Transverse colon (tissue), 4 donors: ENCODE measurements at places on chromosomes 5 and 9. TPM values are rescaled to one million over a fixed set of nuclear protein-coding genes. Genes with fewer than 3 reads are reported as not detected.

DNA sequence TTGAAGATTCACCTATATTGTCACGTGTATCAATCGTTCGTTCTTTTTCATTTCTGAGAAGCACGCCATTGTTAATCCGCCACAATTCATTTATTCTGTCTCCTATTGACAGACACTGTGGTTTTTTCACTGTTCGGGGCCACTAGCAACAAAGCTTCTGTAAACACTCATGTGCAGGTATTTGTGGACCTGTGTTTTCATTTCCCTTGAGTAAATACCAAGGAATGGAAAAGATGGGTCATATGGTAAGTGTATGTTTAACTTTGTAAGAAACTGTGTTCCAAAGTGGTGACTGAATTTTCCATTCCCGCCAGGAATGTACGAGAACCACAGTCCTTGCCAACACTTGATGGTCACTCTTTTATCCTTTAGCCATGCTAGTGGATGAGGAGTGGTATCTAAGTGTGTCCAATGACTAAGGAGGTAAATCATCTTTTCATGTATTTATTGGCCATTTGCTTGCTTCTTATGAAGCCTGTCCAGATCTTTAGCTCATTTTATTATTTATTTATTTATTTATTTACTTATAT lies 10.7 kb downstream of the ABO start:
- no peaks in the 10 kb centered on the region for H3K36me3 ChIP-seq
- DNase-seq = no peak
- H3K4me1 ChIP-seq = peaks cover 3% of the 10 kb centered on the region
- no peak overlapping the region for H3K4me3 ChIP-seq

DNA sequence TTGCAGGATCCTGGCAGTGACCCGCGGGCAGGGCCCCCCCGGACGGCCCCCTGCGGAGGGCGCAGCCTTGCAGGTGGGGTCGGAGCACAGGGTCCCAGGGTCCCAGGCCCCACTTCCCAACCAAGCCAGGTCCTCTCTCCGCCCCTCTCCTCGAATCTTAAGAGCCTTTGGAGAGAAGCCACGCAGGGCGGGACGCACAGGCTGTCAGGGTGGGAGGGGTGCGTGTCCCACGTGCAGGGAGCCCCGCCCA lies 18.4 kb upstream of the EGFL7 start:
- H3K27ac ChIP-seq = peak overlapping the region; percentile 55
- H3K4me3 ChIP-seq = no peak overlapping the region
- no peaks in the 10 kb centered on the region for H3K36me3 ChIP-seq
- DNase-seq = peak; percentile 92

GRCh38 chr5:99179206-99179605 lies 250.4 kb upstream of the CHD1 start:
- H3K27me3 ChIP-seq = no peaks in the 10 kb centered on the region
- no peak for DNase-seq
- H3K4me1 ChIP-seq = no peaks in the 10 kb centered on the region
- no peak overlapping the region for H3K4me3 ChIP-seq
- no peaks in the 10 kb centered on the region for H3K36me3 ChIP-seq

DNA sequence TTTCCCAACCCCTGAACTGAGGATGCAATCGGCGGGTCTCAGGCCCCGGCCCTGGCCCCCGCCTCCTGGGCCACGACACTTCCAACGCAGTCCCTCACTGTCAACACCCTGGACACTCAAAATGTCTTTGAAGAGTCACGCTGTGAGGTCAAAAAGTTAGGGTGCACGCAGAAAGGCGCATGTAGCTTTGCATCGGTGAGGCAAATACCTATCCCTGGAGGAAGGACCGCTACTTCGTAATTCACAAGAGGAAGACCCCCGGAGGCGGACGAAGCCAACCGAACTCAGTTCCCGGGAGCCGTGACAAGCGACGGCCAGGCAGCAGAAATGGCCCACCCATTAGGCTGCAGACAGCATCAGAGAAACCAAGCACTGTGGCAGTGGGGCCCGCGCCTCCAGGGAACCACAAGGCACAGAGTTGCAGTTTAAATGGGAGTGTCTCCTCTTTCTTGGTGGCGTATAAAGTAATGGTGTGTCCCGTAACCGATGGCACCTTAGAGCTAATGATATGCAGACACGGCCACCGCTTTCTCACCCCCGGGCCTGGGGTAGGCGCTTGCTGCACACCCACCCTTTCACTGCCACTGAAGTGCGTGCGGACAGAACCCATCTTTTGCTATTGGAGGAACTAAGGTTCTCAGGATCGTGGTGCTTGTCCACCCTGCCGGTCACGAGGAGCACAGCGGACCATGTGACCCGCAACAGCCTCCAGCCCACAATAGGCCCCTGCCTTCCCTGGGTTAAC lies 9.0 kb downstream of the ADAMTS2 start:
- H3K36me3 ChIP-seq = no peaks in the 10 kb centered on the region
- DNase-seq = no peak
- no peaks in the 10 kb centered on the region for H3K4me1 ChIP-seq
- no peak overlapping the region for H3K4me3 ChIP-seq

- H3K27me3 ChIP-seq = peaks cover 2% of the 10 kb centered on the region
- no peak overlapping the region for H3K4me3 ChIP-seq
- H3K27ac ChIP-seq = no peak overlapping the region
- no peaks in the 10 kb centered on the region for H3K4me1 ChIP-seq
- no peaks in the 10 kb centered on the region for H3K36me3 ChIP-seq
- no peak for DNase-seq
These were observed 56.7 kb upstream of the FOXB2 start for GRCh38 chr9:76962732-76963131.

GRCh38 chr9:134709512-134710270 lies 68.1 kb downstream of the COL5A1 start:
- H3K4me3 ChIP-seq = no peak overlapping the region
- H3K27ac ChIP-seq = peak overlapping the region; percentile 90
- H3K36me3 ChIP-seq = no peaks in the 10 kb centered on the region
- no peak for DNase-seq
- no peaks in the 10 kb centered on the region for H3K27me3 ChIP-seq

DNA sequence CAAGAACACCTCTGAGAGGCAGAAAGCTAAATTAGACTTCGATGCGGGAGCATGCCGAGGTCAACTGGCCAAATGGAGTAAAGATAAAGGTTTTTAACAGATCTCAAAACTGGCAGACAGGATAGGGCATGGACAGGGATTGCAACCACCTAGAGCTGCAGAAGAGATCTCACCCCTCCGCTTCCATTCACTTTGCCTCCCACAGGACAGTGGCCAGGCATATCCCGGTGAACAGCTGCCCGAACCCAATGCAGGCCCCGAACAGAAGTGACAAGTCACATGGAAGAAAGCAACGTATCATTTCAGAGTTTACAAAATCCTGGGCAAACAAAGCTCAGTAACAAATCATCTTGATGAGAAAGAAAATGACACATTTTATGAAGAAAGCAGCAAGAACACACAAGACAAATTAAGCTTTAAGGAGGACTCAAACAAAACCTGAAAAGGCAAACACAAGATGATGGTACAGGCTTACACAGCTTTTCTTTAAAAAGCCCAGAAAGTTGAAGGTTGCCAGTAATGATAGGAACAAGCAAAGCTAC lies 18.4 kb downstream of the RNF130 start:
- H3K27me3 ChIP-seq = no peaks in the 10 kb centered on the region
- no peak for DNase-seq
- H3K36me3 ChIP-seq = no peaks in the 10 kb centered on the region
- no peak overlapping the region for H3K27ac ChIP-seq
- H3K4me3 ChIP-seq = no peak overlapping the region

DNA sequence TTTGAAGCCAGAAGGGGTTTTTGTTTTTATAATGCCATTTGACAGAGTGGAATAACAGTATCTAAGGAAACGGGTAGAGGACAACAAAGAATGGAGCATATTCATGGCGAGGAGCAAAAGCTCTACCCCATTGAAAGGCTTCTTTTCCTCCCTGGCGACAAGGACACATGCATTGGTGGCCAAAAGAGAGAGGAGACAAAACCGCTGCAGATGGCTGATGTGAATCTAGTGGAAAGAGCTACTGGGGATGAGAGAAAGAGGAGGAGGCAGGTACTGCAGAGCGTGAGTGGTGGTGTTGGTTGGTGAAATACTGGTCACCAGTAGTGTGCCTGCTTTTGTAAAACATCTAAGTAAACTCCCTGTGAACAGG lies 491 bp downstream of the APC start:
- H3K27me3 ChIP-seq = no peaks in the 10 kb centered on the region
- peak overlapping the region; percentile 37 for H3K4me3 ChIP-seq
- H3K36me3 ChIP-seq = no peaks in the 10 kb centered on the region
- DNase-seq = no peak
- H3K4me1 ChIP-seq = peaks cover 4% of the 10 kb centered on the region

DNA sequence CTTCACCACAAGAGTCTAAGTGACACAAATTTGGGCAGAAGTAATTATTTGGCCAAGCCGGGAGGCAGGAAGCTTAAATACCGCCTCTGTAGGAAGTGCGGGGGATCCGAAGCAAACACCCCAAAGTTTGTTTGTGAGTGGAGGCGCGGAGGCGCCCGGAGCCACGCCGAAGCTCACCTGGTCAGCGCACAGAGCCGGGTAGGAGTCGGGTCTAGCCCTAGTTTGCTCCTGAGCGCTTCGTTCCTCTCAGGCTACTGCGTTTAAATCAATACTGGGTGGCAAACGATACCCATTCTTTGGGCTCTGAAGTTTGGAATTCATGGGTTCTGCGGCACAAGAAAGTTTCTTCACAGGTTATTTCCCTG lies 855 bp downstream of the MCC start:
- H3K36me3 ChIP-seq = no peaks in the 10 kb centered on the region
- peak overlapping the region; percentile 50 for H3K4me3 ChIP-seq
- peaks cover 53% of the 10 kb centered on the region for H3K27me3 ChIP-seq
- no peaks in the 10 kb centered on the region for H3K4me1 ChIP-seq

GRCh38 chr5:149782895-149783586 lies 52.9 kb downstream of the PPARGC1B start:
- peaks cover 69% of the 10 kb centered on the region for H3K4me1 ChIP-seq
- no peak overlapping the region for H3K4me3 ChIP-seq
- H3K27ac ChIP-seq = peak overlapping the region; percentile 85
- no peak for DNase-seq
- no peaks in the 10 kb centered on the region for H3K27me3 ChIP-seq
- H3K36me3 ChIP-seq = no peaks in the 10 kb centered on the region

DNA sequence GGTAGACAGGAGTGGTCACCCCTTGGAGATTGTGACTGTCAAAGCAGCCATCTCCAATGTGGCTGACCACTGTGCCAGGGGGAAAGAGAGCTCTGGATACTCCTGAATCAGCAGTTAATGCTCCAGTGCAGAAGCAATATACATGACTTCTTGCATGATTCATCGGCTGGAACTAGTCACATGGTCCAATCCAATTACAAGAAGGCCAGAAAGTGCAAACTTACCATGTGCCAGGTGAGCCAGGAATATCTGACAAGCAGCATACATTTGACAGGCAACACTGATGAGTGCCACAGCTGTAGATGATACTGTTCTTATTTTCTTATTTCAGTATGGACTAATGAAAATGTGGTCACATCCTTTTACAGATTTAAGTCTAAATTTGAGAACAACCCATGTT lies 440.0 kb upstream of the MPDZ start:
- H3K4me1 ChIP-seq = no peaks in the 10 kb centered on the region
- no peaks in the 10 kb centered on the region for H3K36me3 ChIP-seq
- H3K27ac ChIP-seq = no peak overlapping the region
- DNase-seq = no peak
- H3K27me3 ChIP-seq = no peaks in the 10 kb centered on the region

GRCh38 chr5:15993334-15993733 lies 186.3 kb downstream of the MARCHF11 start:
- H3K27ac ChIP-seq = no peak overlapping the region
- H3K36me3 ChIP-seq = no peaks in the 10 kb centered on the region
- no peaks in the 10 kb centered on the region for H3K4me1 ChIP-seq
- no peak overlapping the region for H3K4me3 ChIP-seq
- no peak for DNase-seq

- peak overlapping the region; percentile 76 for H3K27ac ChIP-seq
- H3K36me3 ChIP-seq = no peaks in the 10 kb centered on the region
- peaks cover 22% of the 10 kb centered on the region for H3K4me1 ChIP-seq
- no peaks in the 10 kb centered on the region for H3K27me3 ChIP-seq
- H3K4me3 ChIP-seq = no peak overlapping the region
These were observed 60.9 kb upstream of the SLC2A8 start for GRCh38 chr9:127336086-127336485.

GRCh38 chr9:70747261-70747718 lies 332.8 kb upstream of the KLF9 start:
- no peak for DNase-seq
- no peaks in the 10 kb centered on the region for H3K27me3 ChIP-seq
- H3K36me3 ChIP-seq = no peaks in the 10 kb centered on the region
- no peak overlapping the region for H3K4me3 ChIP-seq
- H3K4me1 ChIP-seq = no peaks in the 10 kb centered on the region

- no peak for DNase-seq
- H3K27ac ChIP-seq = no peak overlapping the region
- no peaks in the 10 kb centered on the region for H3K36me3 ChIP-seq
- H3K4me1 ChIP-seq = no peaks in the 10 kb centered on the region
- no peak overlapping the region for H3K4me3 ChIP-seq
These were observed 358.9 kb downstream of the ICE1 start for GRCh38 chr5:5781335-5781734.

GRCh38 chr5:143133721-143134120 lies 269.8 kb downstream of the NR3C1 start:
- H3K27me3 ChIP-seq = no peaks in the 10 kb centered on the region
- H3K27ac ChIP-seq = no peak overlapping the region
- no peaks in the 10 kb centered on the region for H3K36me3 ChIP-seq
- no peak overlapping the region for H3K4me3 ChIP-seq
- DNase-seq = no peak

- H3K4me3 ChIP-seq = peak overlapping the region; percentile 99
- DNase-seq = no peak
- H3K27ac ChIP-seq = peak overlapping the region; percentile 99
- peaks cover 45% of the 10 kb centered on the region for H3K4me1 ChIP-seq
These were observed 1.2 kb downstream of the RIC1 start for GRCh38 chr9:5630081-5630507.

DNA sequence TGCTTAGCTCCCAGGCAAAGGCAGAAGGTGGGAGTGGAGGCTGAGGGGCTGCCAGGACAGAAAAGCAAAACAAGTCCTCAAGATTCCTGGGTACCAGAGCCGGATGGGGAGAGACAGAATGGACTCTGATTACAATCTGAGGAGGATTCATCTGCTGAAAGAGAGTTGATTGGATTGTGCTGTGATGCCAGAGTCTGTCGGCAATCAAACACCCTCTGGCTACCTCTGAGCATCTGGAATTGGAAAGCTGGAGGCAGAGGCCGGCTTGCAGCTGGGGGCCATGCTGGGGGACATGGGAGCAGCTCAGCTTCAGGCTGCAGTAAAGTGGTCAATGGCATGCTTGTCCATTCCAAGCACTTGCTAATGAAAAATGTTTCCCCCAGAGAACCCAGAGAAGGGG lies 59.3 kb downstream of the ASTN2 start:
- no peak overlapping the region for H3K27ac ChIP-seq
- no peak overlapping the region for H3K4me3 ChIP-seq
- H3K4me1 ChIP-seq = no peaks in the 10 kb centered on the region
- DNase-seq = no peak

TNFSF15 gene
- total RNA-seq = 2.0 TPM

NR6A1 gene
- 14.6 TPM for total RNA-seq

SLC25A51 gene
- 15.7 TPM for total RNA-seq

TGFBR1 gene
- 17.6 TPM for total RNA-seq

ZFP37 gene
- total RNA-seq = 0.68 TPM

SH3GL2 gene
- total RNA-seq = 0.32 TPM

BRINP1 gene
- not detected for total RNA-seq

KCNN2 gene
- 0.16 TPM for total RNA-seq

CNTNAP3 gene
- total RNA-seq = 1.6 TPM
